ENCODE measurements at places on chromosomes 3 and 15.

DNA sequence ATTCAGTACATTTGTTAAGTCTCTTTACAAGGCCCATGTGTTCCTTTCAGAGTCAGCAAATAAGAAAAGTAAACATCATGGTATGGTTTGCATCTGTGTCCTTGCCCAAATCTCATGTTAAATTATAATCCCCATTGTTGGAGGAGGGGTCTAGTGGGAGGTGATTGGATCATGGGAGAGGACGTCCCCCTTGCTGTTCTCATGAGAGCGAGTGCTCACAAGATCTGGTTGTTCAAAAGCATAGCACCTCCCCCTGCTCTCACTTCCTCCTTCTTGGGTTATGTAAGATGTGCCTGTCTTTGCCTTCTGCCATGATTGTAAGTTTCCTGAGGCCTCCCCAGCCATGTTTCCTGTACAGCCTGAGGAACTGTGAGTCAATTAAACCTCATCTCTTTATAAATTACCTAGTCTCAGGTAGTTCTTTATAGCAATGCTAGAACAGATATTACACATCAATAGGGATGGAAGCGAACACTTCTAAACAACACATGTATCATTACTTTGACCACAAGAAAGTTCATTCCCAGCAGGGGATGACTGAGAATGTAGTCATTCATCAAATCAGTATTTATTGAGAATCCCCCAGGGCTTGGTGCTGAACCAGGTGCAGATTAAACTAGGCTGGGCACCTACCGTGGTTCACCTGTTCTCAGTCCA is 4.1 kb downstream of the EFCAB12 start:
- no peak for DNase-seq

DNA sequence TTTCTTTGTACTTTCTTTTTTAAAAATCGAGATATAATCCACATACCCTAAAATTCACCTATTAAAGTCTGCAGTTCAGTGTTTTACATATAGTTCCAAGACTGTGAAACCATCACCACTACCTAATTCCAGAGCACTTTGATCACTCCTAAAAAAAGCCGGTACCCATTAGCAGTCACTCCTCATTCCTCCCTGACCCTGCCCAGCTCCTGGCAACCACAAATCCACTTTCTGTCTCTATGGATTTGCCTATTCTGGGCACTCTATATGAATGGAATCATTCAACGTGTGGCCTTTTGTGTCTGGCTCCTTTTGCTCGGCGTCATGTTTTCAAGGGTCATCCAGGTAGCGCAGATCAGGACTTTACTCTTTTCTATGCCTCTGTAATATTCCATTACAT is 17.3 kb downstream of the TRPM1 start:
- no peak for DNase-seq

DNA sequence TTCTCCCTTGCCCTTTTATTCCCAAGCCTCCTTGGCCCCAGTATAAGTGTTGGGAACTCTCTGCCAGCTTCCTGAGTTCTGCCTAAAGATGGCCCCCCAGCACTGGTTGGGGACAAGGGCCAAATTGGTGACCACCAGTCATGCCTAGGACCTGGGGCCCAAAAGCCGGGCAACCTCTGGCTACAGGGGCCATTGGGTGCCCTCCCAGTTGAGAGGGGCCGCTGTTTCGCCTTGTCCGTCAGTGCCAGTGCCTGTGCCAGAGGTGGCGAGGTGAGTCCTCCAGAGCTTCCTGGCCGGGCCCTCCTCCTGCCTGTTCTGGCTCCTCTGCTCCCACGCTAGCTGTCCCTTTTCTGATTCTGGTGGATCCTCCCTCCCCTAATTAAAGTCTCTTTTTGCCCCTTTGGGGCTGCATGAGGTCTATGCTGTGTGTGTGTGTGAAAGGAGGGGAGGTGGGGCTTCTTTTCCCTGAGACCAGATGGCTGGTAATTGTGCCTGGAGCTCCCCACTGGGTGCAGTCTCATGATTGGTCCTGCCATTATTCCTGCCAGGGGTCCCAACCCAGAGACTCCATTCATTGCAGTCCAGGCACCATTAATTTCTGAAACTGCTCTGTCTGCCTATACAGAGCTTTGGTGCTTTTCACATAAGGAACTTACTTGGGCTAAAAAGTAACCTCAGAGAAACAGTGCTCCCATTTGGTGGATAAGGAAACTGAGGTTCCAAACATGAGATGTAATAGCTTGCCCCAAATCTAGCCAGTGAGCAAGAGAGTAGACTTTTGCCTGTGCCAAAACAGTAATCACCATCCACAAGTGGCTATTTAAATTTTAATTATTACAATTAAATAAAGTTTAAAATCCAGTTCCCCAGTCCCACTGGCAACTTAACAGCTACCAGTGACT is 3.1 kb upstream of the TTLL3 start:
- DNase-seq = no peak

- no peak for DNase-seq
These were observed 12.1 kb downstream of the ARPP21 start for GRCh38 chr3:35651426-35651825.

- DNase-seq = no peak
These were observed 648.6 kb upstream of the ZNF385D start for GRCh38 chr3:22399566-22399965.
